ENCODE measurements at places on chromosomes 4 and X. TPM values are rescaled to one million over a fixed set of nuclear protein-coding genes. Genes with fewer than 3 reads are reported as not detected.

GRCh38 chrX:16462912-16463311 lies 187.0 kb upstream of the S100G start:
- peak; percentile 41 for DNase-seq

GRCh38 chrX:24321741-24322395 lies 8.0 kb upstream of the SUPT20HL2 start:
- DNase-seq = no peak

DNA sequence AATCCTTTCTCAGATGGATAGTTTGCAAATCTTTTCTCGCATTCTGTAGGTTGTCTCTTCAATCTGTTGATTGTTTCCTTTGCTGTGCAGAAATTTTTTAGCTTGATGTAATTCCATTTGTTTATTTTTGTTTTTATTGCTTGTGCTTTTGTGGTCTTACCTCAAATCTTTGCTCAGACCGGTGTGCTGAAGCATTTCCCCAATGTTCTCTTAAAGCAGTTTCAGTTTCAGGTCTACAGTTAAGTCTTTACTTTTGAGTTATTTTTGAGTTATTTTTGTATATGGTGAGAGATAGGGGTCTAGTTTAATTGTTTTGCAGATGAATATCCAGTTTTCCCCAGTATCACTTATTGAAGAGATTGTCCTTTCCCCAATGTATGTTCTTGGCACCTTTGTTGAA lies 18.2 kb upstream of the SLC25A14 start:
- no peak for DNase-seq

DNA sequence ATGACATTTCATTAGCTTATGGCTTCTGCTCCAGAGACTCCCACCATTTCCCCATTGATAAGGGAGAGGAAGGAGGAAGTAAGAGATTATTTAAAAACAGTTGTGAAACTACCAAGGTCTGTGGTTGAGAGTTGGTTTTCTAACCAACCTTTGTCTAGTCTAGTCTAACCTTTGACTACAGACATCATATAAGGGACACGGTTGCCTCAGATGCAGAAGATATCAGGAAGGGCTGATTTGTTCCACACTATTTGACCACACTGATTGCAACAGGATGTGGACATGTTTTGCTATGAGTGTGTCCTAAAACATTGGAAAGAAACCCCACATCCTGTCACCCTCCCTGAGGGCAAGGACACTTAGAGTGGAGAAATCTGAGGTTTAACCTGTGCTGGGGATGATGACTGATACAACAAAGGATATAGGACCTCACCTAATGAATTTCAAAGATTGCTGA lies 53.0 kb downstream of the COQ2 start:
- DNase-seq = no peak

DNA sequence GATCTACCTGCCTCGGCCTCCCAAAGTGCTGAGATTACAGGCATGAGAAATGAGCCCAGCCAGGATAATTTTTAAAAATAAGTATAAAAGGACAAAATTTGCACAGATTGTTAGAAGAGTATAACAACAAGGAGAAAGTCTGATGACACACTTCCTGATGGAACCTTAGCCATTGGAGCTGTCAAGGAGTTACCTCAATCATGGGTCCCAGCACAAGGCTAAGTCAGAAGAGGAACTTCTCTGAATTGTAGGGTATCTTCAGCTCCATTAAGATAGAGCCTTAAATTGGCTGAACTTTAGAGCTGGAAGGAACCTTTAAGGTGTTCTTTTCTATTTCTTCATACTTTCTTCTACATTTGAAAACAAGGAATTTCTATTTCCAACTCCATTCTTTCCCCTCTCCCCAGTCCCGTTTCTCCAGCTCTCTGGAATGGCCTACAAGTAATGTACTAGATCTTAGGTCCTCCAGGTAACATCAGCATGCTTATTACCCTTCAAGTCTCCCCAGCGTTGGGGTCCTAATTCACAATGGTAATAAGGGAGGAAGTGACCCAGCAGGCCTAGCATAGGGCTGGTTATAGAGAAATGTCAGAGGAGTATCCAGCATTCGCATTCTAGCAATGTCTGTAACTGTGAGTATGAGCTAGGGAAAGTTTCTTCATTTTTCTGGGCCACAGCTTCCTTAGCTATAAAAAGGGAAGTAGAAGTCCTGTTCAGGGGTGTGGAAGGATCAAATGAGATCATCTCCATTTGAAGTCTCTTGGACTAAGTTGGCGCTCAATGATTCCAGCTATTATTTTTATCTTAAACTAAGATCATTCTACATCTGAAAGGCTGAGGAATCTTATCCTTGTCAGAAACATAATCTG lies 18.5 kb upstream of the RBPJ start:
- no peak for DNase-seq

DNA sequence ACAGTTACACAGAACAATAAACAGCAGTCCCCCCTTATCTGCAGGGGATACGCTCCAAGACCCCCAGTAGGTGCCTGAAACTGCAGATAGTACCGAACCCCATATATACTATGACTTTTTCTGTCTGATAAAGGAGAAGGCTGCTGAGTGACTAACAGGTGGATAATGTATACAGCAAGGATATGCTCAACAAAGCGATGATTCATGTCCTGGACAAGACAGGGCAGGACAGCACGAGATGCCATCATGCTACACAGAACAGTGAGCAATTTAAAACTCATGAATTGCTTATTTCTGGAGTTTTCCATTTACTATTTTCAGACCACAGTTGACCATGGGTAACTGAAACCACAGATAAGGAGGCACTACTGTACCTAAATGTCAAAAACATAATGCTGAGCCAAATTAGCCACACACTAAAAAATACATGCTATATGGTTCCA lies 76.1 kb downstream of the MANBA start:
- DNase-seq = no peak

DNA sequence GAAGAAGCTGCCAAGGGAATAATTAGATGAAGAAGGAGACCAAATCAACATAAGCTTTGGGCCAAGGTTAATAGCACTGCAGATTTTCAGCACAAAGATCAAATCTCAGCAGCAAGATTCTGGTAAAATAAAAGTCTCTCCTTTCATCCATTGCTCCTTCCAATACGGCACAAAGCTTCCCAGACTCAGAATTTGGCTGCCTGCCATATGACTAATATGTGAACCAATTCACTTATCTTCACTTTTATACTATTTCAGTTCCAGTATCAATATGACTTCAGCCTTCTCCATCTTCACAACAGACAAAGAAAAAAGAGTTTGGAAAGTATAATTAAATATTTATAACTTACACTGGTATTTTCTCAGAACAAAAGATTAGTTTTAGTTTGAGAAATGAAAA lies 978.3 kb upstream of the GRID2 start:
- DNase-seq = no peak

DNA sequence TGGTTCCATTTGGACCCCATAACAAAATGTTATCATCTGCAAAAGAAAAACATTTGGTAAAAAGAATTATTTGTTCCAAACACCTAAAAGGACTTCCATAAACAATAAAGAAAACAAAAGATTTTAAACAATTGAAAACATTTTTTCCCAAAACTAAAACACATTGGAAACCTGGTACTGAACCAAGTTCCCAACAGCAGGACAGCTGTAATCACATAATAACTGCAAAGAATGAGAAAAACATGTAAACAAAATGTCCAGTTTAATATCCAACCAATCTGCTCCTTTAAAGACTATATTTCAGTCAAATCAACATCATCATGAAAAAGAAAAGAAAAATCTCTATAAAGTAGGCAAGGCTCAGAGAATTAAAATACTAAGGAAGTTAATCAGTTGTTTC lies 36.3 kb downstream of the PRDM5 start:
- DNase-seq = peak; percentile 49

GRCh38 chr4:81038636-81039350 lies 8.3 kb downstream of the BMP3 start:
- no peak for DNase-seq

DNA sequence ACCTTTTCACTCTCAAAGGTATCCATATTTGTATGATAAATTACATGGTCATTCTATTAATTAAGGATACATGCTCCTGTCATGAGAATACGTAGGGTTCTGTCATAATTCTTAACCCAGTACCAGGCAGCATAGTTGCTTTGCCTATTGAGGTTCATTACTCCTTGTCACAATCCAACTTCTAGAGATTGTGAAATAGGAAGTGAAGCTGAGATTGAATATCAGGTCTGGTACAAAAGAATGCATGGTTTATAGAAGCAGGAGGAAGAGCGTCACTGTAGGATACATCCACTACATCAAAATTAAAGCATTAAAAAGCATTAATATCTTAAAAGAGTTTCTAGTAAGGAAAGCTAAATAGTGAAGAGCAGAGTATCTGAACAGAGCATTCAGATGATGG lies 647.0 kb downstream of the IQCM start:
- no peak for DNase-seq

DNA sequence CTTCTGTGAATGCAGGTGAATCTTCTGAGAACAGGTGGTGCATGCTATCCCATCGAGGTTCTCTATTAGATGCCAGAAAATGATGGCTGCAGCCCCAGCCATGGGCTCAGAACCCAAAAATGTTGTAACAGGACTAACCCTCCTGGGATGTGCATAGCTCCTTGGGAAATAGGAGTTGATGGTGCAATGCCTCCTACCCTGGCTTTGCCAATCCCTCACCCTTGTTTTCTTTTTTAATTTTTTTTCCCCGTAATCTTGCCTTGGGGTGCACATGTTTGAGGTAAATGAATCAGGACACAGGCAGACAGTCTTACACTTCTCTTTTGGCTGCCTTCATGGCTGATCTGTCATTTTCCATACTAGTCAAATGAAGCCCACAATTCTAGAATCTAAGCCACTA lies 96.6 kb downstream of the KIT start:
- DNase-seq = no peak

DNA sequence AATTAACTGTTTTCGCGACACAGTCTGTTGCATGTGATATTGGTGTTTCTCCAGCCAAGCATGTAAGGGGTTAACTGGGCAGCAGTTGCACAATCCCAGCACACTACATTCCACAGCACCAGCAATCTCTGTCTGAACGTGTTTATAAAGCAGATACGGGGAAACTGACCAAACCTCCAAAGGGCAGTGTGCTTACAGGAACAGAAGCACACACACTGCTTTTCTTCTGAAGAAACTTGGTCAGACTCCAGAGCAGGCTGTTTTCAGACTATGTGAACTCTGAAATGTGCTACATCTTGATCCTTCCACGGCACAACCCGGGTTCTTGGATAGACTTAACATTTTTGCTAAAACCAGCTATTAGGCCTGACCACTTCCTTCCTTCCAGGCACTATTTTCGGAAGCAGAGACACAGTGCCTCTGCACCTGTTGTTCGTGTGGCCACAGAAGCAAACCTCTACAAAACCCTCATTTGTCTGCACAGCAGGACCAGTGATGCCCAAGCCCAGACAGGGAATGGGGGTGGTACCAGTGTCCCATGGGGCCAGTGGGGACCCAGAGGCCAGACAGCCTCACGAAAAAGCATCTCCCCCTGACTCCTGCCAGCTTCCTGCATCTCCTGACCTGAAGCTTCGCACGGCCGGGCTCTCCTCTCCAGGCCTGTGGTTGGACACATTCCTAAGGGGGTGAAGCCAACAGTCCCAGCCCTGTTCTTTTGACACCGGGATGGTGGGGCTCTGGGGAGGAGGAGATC lies 90.1 kb downstream of the IRF2 start:
- peak; percentile 60 for DNase-seq

- no peak for DNase-seq
These were observed 13.0 kb downstream of the UCHL1 start for GRCh38 chr4:41269682-41270081.

DNA sequence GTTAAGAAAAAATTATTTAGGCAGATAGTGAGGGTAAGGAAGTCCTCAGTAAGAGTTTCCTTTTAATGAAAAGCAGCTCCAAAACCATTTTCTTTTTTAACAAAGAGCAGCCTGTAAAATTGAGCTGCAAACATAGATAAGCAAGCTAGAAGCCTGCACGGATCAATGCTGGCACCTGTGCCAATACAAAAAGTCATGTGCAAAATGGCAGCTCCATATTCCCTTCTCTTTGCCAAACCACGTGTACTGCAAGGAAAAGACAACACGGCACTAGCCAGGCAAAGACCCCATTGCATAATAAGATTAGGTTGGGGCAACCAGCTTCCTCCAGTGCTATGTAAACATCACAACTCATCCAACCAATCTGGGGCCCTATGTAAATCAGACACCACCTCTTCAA lies 268.4 kb upstream of the INTU start:
- no peak for DNase-seq

- DNase-seq = no peak
These were observed 44.8 kb upstream of the FAM156A start for GRCh38 chrX:53003111-53003510.

DNA sequence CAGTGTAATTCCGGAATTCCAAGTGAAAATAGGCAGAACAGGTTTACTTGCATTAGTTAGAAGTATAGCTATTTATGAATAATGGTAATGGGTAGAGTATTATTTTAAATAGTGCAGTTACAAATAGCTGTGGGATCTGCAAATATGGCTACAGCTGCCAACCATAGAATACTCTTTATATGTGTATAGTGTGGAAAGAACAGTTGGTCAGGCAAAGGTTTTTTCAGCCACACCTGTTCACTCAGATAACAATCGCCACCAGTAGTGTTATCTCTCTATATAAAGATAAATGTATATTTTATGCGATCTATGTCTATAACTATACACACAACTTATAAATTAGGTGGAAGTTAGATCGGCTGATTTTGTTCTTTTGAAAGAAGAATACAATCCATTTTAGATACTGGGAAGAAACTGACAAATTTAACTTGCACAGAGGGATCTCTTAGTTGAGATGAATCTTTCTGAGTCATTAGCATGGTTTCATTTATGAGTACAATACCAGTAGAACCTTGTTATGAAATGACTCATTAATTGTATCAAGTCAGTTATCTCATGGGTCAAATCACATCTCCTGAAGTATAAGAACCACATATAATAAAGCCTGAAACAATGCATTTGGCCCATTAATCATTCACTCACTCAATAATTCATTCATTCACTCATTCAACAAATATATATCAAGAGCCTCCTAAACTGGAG lies 100.9 kb upstream of the NR3C2 start:
- DNase-seq = no peak

DNA sequence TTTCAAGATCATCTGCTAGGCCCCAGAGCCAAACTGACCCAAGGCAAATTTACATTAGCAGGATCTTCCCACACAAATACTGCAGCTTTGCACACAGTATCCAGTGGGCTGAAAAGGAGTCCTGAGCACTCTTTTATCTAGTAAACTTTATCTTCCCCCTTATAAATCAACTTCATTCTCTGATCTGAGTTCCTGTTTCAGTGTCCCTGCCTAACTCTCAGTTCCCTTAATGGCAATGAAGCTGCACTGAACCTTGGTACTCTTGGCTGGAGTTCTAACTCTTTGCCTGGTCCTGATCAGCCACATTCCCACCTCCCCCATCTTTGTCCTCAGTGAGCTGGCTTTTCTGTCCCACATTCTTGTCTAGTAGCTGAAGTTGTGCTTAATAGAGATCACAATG lies 37.4 kb downstream of the EDA2R start:
- DNase-seq = no peak

GRCh38 chrX:119870626-119871131 lies 854 bp downstream of the RNF113A start:
- DNase-seq = peak; percentile 50

- DNase-seq = no peak
These were observed 863.9 kb downstream of the STPG2 start for GRCh38 chr4:97279391-97279790.

The ETDA gene
- total RNA-seq = not detected

The HPGDS gene
- 2.8 TPM for total RNA-seq

The OCIAD2 gene
- total RNA-seq = 4.8 TPM

The PCDH19 gene
- 2.9 TPM for total RNA-seq

The TNIP2 gene
- total RNA-seq = 20.7 TPM

The CSAG3 gene
- total RNA-seq = not detected

The FGFR3 gene
- 68.0 TPM for total RNA-seq

The GAGE2A gene
- total RNA-seq = not detected

The TMEM154 gene
- 12.6 TPM for total RNA-seq

The ARAF gene
- total RNA-seq = 30.6 TPM

The EDA gene
- total RNA-seq = 21.2 TPM

The CXCR3 gene
- total RNA-seq = 0.92 TPM

All from tongue (tissue), 3 donors.